Omental fat pad (tissue), 4 donors: ENCODE measurements at places on chromosomes 4 and X.

DNA sequence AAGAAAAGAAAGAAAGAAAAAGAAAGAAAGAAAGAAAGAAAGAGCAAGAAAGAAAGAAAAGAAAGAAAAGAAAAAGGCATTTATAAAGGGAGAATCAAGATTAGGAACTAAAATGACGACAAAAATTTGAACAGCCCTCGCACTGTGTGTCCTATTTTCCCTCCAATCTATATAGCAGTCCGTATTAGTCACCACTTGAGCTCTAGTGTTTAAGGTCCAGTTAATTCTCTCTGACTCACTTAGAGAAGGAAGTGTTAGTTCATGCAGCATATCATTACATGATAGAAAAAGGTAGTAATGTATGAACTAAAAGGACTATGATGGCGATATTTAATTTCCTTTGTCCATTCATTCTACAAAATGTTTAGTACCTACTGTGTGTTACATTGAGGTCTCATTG is 122.7 kb downstream of the CBLL2 start:
- DNase-seq: no peak

DNA sequence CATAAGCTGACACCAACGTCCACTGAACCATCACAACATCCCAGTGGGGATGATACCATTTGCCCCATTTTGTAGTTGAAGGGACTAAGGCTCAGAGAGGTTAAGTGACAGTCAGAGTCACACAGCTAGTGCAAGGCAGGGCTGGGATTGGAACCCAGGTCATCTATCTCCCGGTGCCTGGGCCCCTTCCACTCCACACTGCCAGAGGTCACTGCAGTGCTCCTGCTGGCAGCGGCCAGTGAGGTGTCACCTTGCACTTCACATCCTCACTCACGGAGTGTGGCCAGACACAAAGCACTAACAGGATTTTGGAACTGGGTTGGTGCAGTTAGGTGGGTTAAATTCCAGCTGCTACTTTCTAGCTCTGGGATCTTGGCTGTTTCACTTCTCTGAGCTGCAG is 118.7 kb downstream of the ENPP6 start:
- DNase-seq: no peak

- no peak for DNase-seq
Observed at GRCh38 chrX:31228415-31228832, 156.6 kb upstream of the FTHL17 start.

GRCh38 chr4:43718369-43718768 is 730.2 kb downstream of the KCTD8 start:
- DNase-seq: no peak

GRCh38 chr4:87236861-87237260 is 16.4 kb upstream of the KLHL8 start:
- no peak for DNase-seq

GRCh38 chr4:111991163-111991562 is 154.1 kb upstream of the FAM241A start:
- DNase-seq: no peak

- DNase-seq: no peak
Observed at GRCh38 chr4:168485156-168485910, 5.0 kb upstream of the DDX60L start.

GRCh38 chr4:103400405-103400804 is 202.3 kb upstream of the CENPE start:
- DNase-seq: no peak

- no peak for DNase-seq
Observed at GRCh38 chr4:7202411-7202810, 10.1 kb downstream of the SORCS2 start.

- DNase-seq: no peak
Observed at GRCh38 chrX:41327341-41327740, 6.6 kb upstream of the DDX3X start.

- no peak for DNase-seq
Observed at GRCh38 chr4:82998898-82999297, 11.7 kb downstream of the LIN54 start.

DNA sequence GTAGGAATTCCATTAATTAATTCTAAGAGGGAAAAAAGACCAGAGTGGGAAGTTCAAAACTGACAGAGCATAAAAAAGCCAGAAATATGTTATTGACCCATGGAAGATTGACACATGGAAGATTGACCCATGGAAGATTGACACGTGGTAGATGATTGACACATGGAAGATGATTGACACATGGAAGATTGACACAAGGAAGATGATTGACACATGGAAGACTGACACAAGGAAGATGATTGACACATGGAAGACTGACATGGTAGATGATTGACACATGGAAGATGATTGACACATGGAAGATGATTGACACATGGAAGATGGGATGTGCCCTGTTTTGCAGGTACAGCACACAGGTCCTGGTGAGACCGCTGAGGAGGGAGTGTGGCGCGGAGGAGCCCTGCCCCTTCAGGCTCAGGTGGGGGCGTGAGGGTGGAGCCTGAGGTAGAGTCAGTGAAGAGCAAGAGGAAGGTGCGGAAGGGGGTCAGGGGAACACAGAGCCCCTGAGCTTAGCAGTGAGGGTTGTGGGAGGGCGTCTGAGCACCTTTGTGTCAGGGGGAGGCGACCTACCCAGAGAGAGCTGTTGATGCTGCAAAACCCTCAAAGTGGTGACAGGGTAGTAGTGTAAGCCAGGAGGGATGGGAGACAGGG is 15.8 kb upstream of the PDE6B start:
- DNase-seq: no peak

DNA sequence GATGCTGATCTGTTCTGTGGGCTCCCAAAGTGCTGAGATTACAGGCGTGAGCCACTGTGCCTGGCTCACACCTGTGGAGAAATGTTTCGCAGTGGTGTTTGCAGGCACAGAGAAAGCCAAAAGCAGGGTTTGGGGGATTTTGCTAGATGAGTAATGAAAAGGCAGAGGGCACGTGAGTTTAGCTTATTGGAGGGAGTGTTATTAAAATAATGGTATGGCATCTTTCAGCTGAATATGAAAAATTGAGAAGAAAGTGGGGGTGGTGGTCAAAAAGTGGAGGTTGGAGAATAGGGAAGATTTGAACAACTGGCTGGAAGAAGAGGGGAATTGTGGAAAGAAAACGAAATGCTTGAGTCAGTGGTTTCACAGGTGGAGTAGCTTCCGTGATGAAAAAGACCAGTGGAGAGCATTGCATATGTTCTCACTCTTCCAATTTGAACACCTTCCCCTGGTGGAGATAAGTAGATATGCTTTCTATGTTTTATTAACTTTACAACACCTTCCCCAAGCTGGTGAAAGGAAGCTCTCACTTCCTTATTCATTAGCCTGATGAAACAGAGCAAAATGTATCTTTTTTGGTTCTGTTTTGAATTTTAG is 1.1 kb upstream of the CHST7 start:
- no peak for DNase-seq

DNA sequence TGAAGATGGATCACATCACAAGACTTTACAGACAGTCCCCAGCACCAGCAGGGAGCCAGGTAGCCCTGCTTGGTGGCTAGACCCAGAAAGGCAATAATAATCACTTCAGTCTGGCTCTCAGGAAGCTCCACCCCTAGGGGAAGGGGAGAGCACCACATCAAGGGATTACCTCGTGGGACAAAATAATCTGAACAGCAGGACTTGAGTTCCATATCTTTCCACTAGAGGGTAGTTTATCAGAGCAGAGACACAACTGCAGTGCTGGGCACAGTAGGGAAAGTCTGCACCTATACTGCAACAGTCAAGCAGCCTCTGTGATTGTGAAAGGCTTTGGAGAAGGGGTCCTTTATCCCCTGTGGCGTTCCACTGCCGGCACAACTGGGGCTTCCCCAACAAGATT is 547.0 kb upstream of the POU3F4 start:
- no peak for DNase-seq

DNA sequence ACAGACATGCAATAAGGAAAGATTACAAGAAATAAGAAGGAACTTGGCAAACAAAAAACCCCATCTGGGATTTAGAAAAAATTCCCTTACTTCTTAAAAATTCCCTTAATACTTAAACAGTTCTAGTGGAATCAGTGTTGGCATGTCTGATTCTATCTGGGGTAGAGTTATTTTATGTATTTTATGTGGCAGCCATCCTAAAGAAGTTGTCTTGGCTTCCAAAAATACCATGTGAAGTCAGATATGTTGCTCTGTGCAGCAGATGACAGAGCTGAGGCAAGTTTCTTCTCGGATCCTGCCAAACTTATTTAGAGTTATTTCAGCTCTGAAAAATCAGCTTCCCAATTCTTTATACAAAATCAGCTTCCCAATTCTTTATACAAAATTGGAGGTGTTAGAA is 14.7 kb downstream of the YY2 start:
- no peak for DNase-seq

- no peak for DNase-seq
Observed at GRCh38 chr4:155694100-155694785, 27.6 kb downstream of the GUCY1A1 start.

DNA sequence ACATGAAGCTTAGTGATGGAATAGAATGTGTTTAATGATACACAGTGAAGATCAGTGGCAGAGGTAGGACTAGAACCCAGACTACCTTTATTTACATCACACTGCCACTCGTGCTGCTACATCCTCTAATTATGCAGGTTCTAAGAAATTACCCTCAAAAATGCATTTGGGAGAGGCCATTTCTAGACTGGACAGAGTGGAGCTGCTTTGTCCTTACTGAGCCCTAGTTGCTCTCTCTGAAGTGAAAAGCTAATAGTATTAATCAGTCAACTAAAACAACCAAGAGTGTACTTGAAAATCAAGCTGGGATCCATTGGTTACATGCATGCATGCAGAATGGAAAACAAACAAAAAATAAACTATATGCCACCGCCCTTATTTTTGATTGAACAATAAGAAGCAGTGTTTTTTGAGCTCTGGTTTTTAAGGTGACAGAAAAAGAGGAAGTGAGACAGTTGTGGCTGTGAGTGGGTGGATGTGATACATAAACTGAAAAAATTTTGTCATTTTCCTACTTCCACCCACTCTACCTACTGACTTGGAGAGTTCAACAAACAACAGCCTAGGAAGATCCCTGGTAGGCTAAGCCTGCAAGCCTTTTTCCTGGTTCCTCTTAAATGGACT is 6.8 kb upstream of the VSIG4 start:
- DNase-seq: no peak

DNA sequence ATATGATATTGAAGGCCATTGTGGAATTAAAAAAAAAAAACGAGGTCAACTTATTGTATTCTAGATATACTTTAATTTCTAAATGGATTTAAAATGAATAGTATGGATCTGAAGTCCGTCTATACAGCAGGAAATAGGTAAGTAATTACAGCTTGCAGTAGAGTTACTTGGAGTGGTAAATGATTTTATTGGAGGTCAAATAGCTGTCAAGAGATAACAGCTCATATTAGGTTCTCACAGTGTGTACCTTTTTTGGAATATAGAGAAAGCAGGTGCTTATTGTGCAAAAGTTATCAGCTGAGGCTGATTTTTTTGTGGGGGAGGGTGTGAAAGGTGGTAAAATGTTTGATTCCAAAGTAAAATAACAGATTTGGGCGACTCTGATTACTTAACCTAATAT is 17.7 kb downstream of the UPRT start:
- no peak for DNase-seq

DNA sequence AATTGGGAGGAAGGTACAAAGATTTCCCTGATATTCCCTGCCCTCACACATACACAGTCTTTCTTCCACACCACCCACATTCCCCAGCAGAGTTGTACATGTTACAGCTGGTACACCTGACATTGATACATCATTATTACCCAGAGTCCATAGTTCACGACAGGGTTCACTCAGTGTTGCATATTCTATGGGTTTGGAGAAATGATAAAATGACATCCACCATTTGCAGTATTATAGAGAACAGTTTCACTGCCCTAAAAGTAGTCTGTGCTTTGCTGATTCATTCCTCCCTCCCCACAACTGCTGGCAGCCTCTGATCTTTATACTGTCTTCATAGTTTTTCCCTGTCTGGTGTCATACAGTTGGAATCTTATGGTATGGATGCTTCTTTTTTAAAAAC is 15.0 kb downstream of the AGA start:
- no peak for DNase-seq

GRCh38 chrX:40418146-40418812 is 162.5 kb upstream of the ATP6AP2 start:
- no peak for DNase-seq

DNA sequence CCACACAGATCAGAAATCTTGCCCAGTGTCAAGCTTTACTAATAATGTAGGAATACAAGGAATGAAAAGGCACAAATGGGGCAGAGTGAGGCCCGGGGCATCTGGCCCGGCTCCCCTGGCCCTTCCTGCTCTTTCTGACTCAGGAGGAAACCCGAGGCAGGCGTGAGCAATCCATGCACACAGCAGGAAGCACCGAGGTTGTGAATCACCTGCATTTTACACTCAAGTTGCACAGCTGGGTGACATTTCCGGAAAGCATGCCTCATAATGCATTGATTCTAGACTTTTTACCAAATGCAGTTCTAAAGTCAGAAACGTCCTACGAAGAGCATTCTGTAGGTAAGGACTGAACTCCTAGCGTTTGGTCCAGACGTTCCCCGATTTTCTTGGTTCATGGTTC is 38.9 kb downstream of the PRIMPOL start:
- DNase-seq: no peak

DNA sequence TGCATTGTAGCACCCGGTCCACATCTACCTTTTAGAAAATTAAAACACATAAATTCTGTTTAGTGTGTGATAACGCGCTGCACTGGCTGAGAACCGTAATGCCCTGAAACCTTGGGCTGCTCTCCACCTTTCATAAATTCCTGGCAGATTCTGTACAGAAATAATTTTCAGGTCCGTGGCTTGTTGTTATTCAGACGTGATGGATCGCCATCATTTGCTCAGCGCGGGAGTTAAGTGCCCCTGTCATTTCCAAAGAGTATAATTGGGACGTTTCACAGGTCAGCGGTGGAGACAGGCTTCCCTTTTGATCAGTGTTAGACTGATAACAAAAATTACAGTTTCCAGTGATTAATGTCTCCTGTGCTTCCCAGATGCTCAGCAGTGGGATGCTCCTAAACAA is 16.5 kb downstream of the UVSSA start:
- DNase-seq: no peak

GRCh38 chr4:158964114-158964727 is 138.7 kb upstream of the RAPGEF2 start:
- DNase-seq: no peak

GRCh38 chr4:53321151-53321983 is 44.5 kb downstream of the SCFD2 start:
- DNase-seq: no peak

DNA sequence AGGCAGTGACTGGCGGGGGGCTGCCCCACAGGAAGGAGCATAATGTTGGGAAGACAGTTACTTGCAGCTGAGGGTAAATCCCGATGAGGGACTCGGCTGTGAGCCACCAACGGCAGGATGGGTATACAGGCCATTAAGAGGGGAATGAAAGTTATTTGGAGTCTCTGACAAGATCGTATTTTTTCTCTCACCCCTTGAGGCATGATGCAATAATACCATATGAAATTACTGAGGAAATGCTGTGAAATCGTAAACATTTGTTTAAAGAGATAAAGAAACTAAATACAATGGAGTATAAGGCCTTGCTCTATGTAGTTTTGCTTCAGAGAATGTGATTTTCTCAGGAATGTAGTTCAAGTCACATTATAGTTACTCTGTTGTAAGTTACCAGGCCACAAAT is 12.7 kb downstream of the IL1RAPL1 start:
- no peak for DNase-seq
